ENCODE measurements at places on chromosomes 7 and 10. TPM values are rescaled to one million over a fixed set of nuclear protein-coding genes. Genes with fewer than 3 reads are reported as not detected.

The GLRX3 gene
- 41.0 TPM for total RNA-seq

The CRYGN gene
- total RNA-seq: 3.9 TPM

The OR6V1 gene
- not detected for total RNA-seq

The AKR1C4 gene
- not detected for total RNA-seq

The FBXL13 gene
- total RNA-seq: 2.5 TPM

- DNase-seq: no peak
Measured at GRCh38 chr7:128053023-128053422, 21.8 kb upstream of the LRRC4 start.

DNA sequence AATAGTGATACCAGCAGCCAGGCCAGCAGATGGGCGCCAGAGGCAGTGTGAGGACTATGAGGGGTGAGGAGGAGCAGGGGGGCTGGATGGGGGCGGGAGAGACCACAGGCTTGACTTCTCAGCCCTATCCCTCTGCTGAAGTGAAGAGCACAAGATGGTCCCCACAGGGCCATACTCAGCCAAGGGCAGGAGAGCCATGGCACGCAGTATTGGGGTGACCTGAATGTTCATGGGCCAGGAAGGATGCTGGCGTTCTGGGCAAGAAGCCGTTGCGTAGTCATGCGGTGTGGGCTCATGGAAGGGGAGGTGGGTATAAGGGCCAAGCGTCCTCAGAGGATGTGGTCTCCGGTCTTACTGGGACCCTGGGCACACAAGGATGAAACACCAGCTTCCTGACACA, 146.3 kb downstream of the PRKAG2 start:
- no peak for DNase-seq

DNA sequence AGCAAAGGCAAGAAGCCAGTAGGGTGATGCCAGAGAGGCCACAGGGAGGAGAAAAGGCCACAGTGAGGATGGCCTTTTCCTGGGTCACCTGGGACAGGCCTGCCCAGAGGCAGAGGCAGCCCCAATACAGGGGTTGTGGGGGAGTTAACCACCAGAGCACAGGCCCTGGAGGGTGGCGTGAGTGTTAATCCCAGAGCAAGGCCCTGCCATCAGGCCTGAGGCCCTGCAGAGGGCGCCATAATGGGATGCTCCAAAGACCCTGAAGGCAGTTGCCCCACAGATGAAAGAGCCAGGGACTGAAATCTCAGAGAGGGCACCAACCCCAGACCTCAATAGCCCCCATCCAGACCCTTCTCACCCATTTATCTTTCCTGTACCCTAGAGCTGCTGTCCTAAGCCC, 23.9 kb downstream of the SLC13A4 start:
- DNase-seq: no peak

- no peak for DNase-seq
Measured at GRCh38 chr7:56026538-56026937, 24.7 kb downstream of the PSPH start.

- DNase-seq: peak; percentile 65
Measured at GRCh38 chr7:27173511-27173955, 587 bp downstream of the HOXA10 start.

All from sciatic nerve (tissue), 2 donors.